ENCODE measurements at places on chromosomes 2 and 18.

GRCh38 chr2:191386938-191387536 is 141.8 kb downstream of the MYO1B start:
- DNase-seq = peak; percentile 34

DNA sequence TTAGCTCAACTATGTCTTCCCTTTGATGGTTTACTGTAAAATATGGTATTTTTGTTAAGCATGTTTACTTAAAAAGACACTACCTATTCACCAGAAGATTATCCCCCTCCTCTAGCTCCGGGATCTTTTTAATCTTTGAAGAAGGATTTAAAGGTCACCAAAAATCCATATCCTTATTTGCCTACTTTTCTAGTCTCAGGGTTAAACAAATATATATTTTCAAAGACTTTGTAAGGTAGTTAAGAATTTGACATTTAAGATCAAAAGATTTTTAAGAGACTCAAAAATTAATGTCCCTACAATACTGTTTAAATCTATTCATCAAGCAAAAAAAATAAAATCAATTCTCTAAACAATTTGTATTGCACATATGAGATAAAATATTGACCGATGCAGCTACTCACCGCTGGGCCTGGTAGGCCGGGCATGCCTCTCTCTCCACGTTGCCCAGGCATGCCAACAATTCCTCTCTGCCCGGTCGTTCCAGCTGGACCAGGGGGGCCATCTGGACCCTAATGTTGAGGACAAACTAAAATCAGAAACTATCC is 76.1 kb downstream of the COL3A1 start:
- DNase-seq = no peak

GRCh38 chr2:45013229-45014015 is 4.2 kb upstream of the SIX2 start:
- DNase-seq = no peak

DNA sequence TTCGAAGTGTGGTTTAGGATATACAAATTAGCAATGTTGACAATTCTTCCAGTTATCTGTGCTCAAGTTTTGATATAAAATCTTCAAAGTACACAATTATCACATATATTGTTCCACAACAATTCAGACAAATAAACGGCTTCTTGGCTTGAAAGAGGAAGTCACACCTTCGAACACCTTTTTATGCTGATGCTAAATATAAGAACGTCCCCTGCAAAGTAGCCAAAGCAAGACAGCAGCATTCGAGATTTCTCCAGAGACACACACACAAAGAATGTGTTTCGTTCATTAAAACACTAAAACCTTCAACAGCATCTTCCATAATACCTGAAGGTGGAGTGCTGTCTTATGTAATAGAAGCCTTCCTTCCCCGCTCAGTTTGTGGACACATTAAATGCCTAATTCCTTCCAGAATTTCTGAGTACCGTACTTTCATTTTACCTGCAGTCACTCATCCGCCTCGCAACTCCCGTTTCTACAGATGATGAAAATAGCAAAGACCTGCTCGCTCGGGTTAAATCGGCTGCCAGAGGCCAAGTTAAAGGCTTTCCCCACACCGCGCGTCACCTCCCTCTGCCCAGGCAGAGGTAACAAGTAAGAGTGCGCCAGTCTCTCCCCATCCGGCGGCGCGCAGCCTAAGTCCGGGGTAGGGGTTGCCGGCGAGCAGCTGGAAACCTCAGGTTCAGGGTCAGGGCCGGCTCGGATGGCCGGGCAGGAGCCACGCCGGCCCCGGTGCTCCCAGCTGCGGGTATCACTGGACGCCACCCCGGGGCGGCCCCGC is 847 bp downstream of the SERPINE2 start:
- DNase-seq = peak; percentile 63

- peak; percentile 72 for DNase-seq
These were observed 348.1 kb downstream of the GALR1 start for GRCh38 chr18:77597726-77598125.

GRCh38 chr2:99112617-99113016 is 28.9 kb upstream of the C2orf15 start:
- no peak for DNase-seq

- peak; percentile 15 for DNase-seq
These were observed 390.7 kb downstream of the METTL4 start for GRCh38 chr18:2180586-2180985.

GRCh38 chr2:214100488-214100887 is 310.4 kb upstream of the VWC2L start:
- no peak for DNase-seq

GRCh38 chr2:8983571-8983970 is 19.9 kb downstream of the MBOAT2 start:
- DNase-seq = no peak

DNA sequence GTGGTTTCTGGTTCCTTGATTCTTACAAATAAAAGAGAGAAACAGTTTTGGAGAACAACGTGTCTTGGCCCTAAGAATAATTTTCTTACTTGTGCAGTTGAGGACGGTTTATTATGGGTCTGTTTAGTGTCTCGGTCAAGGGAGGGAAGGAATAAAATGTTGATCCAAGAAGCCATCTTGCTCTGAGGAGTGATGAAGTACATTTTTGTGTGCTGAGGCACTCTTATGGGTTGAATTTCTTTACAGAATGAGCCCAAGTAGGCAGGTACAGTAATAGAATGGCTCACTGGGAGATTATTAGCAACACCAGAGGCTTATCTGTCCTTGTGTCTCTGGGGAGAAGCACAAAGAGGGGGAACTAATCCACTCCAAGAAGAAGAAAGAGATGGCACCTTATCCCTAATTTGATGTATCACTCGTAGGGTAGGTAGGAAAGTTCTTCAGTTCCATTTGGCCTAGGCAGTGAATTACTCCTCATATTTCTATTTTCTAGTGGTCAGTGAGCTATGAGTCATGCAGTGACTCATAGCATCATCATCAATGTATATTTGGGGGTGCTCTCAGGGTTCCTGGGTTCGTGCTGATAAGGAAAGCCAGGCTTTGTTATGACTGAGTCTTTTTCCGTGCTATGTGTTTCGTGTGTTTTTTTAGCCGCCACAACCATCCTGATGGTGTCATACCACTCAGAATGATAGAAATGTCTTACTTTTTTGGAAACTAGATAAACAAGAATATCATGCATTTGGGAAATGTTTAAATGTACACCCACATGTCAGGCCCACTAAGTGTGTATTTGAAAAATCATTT is 250.1 kb upstream of the CTAGE1 start:
- peak; percentile 85 for DNase-seq

DNA sequence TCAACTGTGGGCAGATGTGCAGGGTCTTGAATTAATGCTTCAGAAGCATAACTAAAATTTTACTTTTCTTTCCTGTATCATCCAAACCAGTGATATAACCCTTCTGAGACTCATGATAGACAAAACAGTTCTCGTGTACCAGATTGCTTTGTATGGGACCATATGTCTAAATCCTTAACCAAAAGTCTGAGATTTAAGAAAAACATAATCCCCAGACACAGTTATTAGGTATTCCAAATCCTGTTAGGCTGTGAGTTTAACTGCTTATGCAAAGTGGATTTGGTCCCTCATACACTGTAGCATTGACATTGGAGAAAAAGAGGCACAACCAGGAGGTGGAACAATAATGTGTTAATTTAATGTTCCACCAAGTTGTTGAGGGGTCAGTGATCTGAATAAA is 235.0 kb downstream of the PMAIP1 start:
- no peak for DNase-seq

- DNase-seq = no peak
These were observed 6.0 kb upstream of the CTLA4 start for GRCh38 chr2:203861607-203862006.

- peak; percentile 38 for DNase-seq
These were observed 334.5 kb downstream of the SMAD2 start for GRCh38 chr18:47595831-47596501.

DNA sequence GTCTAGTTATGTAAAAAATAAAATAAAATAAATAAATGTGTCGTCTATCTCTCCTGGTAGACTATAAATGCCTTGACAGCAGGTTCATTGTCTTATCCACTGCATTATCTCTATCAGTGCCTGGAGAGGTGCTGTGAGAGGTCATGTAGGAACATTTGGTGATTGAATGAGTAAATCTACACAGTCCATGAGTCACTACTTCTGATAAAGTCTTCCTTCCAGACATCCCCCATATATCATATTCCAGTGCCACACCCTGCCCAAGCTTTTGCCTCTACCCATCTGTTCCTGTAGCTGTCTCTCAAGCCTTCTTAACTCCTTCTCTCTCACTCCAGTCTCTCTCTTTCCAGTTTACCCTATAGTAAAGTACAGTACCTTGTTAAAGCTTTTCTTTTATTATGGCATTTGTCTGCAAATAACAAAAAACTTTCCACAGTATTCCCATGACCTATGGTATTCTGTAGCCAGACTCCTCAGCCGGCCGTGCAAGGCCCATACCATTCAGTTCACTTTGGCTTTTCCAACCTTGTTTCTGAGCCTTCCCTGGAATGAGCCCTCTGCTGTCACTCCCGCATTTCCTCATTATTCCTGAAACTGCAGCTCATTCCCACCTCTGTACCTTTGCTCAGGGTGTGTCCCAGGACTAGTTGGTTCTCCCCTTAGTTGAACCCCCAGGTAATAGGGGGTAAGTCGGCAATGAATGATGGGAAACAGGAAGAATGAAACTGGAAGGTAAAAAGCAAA is 37.5 kb downstream of the ANXA4 start:
- DNase-seq = peak; percentile 47

- no peak for DNase-seq
These were observed 336.4 kb downstream of the EIPR1 start for GRCh38 chr2:3041246-3041645.

GRCh38 chr2:224968051-224968450 is 74.2 kb downstream of the DOCK10 start:
- no peak for DNase-seq

GRCh38 chr18:63240531-63241316 is 78.8 kb downstream of the BCL2 start:
- no peak for DNase-seq

DNA sequence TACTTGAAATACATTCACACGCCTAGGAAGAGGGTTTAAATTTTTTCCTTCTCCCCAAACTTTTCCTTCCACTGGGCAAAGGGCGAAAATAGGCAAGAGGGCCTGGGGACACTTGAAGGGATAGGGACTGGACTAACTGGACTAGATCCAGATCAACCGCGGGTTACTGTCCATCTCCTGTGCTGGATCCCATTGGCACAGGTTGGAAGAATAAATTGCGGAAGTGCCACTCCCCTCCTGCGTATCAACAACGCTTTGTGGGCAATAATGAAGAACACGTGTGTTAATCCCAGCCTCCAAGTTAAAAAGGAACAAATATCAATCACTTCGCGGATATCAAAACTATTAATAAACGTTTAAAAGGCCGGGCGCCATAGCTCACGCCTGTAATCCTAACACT is 1.7 kb upstream of the FZD5 start:
- DNase-seq = no peak

DNA sequence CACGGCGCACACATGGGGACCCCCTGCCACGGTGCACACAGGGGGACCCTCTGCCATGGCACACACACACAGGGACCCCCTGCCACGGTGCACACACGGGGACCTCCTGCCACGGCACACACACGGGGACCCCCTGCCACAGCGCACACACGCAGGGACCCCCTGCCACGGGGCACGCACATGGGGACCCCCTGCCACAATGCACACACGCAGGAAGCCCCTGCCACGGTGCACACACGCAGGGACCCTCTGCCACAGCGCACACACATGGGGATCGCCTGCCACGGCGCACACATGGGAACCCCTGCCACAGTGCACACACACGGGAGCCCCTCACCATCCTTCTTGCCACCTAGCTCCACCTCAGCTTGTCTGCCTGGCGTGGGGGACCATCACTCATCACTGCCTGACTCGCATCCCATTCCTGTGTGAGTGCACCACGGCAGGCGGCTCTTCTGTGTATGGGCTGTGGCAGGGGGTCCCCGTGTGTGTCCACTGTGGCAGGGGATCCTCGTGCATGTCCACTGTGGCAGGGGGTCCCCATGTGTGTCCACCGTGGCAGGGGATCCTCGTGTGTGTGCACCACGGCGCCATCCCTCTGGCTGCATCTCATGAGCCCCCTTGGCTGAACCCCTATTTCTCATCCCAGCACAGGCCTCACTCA is 206.7 kb downstream of the EIPR1 start:
- DNase-seq = no peak

DNA sequence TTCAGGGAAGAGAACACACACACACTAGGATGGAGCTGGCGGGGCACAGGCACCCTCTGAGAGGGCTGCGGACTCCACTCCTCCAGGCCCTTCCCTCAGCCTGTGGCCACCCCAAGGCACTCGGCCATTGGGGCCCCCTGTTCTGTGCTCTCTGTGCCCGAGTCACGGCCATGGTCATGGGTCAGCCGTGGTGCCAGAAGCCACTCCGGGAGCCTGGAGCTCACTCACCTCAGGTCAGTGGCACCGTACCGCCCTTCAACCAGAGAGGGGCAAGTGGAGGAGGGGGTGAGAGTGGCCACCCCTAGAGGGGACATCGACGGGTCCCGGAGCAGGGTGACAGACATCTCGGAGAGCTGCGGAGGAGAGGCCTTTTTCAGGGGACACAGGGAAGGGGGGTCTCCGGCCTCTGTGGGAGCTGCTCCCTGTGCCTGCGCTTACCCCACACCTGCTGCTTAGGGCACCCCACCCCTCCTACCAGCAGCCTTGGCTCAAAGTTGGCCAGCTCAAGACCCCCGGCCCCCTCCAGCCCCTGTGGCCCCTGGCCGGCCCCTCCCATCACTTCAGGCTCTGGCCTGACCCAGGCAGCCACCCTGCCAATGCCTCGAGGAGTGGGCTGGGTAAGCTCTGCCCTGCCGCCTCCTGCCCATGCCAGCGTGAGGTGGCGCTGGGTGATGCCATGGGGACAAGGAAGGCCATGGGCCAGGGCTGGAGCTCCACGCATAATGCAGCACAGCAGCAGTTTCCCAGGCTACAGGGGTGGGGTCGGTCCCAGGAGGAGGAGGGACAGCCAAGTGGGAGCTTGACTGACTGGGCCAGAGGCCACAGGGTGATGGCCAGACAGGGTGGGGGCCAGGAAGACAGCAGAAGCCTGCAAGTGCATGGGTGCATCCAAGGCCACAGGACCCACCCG is 29.3 kb downstream of the AQP12A start:
- DNase-seq = no peak

- DNase-seq = peak; percentile 38
These were observed 1.9 kb downstream of the PRSS56 start for GRCh38 chr2:232521959-232522622.

DNA sequence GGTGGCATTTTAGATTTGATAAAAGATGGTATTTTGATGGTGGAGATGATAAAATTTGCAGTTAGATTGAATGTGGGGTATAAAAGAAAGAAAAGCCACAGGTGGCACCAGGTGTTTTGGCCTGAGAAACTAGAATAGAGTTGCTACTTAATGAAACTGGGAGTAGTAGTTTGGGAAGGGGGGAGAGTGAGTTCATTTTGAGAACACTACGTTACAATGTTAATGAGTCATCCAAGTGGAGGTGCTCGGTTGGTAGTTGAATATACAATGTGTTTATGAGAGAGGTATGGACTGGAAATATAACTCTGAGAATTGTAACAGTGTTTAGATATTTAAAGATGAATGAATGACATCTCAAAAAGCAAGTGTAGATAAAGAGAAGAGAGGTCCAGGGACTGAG is 26.4 kb downstream of the EPG5 start:
- DNase-seq = no peak

GRCh38 chr18:65592435-65592834 is 158.4 kb upstream of the CDH7 start:
- DNase-seq = no peak
